ENCODE measurements at places on chromosomes 5 and 9.

GRCh38 chr5:83767409-83767992, 46.8 kb upstream of the HAPLN1 start:
- DNase-seq: no peak

- no peak for DNase-seq
These were observed 155.7 kb upstream of the PAPPA start for GRCh38 chr9:115997923-115998322.

DNA sequence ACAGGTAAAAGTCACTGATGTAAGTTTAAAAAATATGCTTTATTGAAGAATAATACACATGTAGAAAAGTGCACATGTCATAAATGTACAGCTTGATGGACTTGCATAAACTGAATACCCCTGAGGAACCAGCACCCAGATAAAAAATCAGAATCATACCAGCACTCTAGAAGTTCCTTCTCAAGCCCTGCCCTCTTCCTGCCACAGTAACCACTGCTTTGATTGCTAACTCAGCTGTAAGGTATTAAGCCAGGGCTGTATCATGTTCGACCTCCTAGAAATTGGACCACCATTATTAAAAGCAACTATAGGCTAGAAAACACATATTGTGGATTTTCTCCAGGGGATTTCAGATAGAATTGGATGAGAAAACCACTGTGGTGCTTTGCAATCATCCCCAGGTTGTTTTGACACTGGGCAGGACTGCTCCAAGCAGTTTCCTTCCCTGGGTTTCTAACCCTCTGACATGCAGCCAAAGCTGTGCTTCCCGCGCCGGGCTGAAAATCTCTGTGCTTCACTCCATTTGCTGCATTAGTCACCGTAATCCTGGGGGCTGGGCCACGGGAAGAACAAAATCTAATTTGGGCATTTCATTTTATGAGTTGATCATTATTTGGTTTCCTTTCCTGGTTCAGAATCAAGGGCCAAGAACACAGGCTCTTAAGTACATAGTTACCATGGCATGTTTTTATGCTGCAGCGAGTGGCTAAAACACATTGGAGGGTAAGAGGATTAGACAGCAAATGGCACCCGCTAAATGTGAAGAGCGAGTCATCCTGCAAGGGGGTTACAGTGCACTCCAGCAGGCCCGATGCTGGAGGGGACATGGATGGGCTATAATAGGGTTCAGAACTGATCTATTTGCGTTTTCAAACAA, 139.4 kb upstream of the IL12B start:
- no peak for DNase-seq

DNA sequence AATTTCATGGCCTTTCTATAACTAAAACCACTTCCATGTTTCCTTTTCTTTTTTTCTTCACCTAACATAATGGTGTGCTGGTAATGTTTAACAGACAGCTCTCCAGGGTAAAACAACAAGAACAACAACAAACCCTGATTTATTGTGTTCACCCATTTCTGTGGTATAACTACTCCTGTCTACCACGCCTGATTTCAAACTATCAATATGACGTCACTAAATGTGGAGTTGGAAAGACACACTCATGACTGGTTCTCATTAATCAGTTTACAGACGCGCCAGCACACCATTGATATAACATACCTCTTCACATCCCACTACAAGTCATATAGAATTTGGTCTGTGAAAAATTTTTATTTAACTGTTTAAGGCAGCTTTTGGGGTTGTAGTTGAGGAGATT, 142.9 kb downstream of the ARRDC3 start:
- DNase-seq: no peak

DNA sequence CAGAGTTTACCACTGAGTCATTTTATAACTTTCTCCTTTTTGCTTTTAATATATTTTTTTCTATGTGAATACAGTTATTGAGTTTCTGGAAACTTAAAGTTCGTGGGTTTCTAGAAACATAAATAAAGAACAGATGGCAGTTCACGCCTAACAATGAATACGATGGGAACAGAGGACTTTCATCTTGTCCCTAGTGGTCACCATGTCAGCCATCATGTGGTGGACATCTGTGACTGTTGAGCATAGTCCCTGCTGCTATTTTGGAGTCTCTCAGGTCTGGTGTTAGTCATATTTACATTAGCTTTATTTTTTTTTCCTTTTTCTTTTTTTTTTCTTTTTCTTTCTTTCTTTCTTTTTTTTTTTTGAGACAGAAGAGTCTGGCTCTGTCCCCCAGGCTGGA, 85.3 kb downstream of the XRCC4 start:
- DNase-seq: no peak

- DNase-seq: no peak
These were observed 346.4 kb upstream of the FAM174A start for GRCh38 chr5:100188778-100189177.

DNA sequence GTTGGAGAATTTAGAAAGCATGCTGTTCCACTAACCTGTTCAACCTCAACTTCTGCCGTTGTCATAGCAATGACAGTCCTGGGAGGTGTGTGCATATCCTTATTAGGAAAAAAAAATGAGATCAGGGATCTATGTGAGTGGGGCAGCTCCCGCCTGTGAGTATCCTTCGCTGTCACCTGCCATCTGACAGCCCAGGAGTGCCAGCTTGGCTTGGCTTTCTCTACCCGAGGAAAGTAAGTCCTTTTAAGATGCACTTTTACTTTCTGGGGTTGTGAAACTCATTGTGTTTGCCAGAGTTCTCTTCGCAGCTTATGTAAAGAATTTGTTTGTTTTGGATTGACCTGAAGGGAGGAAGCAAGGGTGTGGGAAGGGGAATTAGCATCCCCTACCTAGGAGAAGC, 21.8 kb downstream of the PCDHAC2 start:
- no peak for DNase-seq

GRCh38 chr5:105639511-105639910, 2031.2 kb downstream of the EFNA5 start:
- DNase-seq: no peak

Measured in activated CD8-positive, alpha-beta memory T cell treated with anti-CD3 and anti-CD28 coated beads for 24 hours (primary cell).